ENCODE measurements at places on chromosomes 3 and 15.
A peak's percentile ranks its signal among the peaks of the same experiment; 100 is the strongest.

DNA sequence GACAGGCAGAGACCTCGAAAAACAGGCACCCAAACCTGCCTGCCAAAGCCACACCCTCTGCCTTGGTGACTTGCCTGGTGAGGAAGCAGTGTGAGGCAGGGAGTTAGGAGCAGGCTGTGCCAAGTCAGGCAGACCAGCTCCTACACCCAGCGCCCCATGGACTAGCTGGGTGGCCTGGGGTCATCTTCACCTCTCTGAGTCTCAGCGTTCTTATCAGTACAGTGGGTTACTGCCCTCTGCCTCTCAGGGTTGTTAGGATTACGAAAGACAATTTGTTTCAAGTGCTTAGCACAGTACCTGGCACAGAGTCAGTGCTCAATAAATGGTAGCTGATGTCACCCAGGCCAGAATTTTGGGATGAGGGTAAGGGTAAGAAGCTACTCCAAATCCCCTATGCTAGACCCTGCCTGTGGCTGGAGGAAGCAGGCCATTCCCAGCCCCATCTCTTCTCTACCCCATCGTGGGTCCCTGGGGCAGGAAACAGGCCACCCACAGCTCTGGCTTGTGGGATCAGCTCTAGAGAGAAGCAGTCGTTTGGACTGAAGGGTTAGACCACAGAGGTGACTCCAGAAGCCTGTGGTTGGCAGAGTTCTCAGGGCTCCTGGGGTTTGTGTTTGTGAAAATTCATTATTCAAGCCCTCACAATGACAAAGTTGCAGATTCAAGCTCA is 10.1 kb downstream of the SLC51B start:
- no peak for DNase-seq

GRCh38 chr15:34726406-34727100 is 28.2 kb downstream of the GJD2 start:
- no peak for DNase-seq

- DNase-seq = peak; percentile 54
Measured at GRCh38 chr3:53841296-53841695, 4.9 kb downstream of the CHDH start.

DNA sequence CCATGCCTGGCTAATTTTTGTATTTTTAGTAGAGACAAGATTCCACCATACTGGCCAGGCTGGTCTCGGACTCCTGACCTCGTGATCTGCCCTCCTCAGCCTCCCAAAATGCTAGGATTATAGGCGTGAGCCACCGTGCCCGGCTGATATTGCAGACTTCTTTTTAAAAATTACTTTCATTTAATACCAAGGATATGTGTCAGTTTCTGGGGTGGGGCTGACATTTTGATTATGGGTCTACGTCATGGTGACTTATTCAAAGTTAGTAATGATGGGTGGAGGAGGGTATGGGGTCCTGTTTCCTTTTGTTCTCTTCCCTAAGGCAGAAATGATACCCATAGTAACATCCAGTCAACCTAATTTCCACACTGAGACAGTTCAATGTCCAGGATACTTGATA is 34.7 kb downstream of the GBE1 start:
- no peak for DNase-seq

DNA sequence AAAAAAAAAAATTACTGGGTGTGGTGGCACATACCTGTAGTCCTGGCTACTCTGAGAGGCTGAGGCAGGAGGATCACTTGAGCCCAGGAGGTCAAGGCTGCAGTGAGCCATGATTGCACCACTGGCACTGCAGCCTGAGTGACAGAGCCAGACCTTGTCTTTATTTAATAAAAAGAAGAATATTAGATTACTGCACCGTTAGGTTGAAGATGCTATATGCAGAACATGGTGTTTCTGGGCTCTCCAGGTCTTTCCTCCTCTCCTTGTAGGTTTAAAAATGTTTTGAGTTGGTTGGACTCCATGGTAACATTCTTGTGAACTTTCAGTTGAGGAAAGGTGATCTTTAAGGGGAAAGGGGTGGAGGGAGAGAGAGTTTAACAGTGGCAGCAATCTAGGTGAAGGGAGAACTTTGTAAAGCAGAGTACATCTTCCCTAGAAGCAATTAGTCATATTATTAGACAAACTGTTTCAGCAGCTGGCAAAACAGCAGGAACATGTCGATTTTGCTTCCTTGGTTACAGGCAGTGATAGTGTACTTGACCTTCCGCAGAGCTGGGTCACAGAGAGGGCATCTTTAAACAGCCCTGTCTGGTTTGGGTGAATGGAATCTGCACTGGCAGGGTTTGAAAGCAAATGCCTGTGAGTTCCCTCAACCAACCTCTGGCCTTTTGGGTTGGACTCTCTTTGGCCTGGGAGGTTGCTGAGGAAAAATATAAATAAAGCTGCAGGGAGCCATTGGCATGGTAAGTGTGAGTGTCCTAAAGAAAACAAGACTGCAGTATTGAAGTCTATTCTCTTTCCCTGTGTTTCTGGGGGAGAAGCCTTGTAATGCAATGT is 42.8 kb downstream of the NR2C2 start:
- peak; percentile 56 for DNase-seq

- DNase-seq = no peak
Measured at GRCh38 chr3:27713435-27714145, 8.5 kb downstream of the EOMES start.

GRCh38 chr3:111238885-111239284 is 167.3 kb downstream of the NECTIN3 start:
- no peak for DNase-seq

GRCh38 chr3:116811754-116812153 is 102.2 kb downstream of the TUSC7 start:
- no peak for DNase-seq

DNA sequence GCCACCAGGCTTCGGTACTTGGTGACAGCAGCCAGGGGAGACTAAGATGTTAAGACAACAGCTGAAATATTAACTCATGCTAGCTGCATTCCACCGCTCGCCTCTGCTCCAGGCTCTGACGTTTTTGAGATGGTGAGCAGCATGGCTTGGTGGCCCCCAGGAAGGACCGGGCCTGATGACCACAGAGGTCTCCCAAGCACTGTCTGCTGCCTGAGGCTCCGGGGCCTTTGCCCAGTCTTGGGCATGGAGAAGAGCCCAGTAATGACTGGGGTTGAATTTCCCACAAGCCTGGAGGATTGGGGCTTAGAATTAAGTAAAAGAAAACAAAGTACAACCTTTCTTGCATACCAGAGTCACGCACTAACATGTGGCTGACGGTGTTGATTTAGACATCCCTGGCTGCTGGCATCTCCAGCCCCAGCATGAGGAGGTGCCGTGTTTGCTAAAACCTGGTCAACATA is 243.6 kb upstream of the LYSMD4 start:
- DNase-seq = no peak

DNA sequence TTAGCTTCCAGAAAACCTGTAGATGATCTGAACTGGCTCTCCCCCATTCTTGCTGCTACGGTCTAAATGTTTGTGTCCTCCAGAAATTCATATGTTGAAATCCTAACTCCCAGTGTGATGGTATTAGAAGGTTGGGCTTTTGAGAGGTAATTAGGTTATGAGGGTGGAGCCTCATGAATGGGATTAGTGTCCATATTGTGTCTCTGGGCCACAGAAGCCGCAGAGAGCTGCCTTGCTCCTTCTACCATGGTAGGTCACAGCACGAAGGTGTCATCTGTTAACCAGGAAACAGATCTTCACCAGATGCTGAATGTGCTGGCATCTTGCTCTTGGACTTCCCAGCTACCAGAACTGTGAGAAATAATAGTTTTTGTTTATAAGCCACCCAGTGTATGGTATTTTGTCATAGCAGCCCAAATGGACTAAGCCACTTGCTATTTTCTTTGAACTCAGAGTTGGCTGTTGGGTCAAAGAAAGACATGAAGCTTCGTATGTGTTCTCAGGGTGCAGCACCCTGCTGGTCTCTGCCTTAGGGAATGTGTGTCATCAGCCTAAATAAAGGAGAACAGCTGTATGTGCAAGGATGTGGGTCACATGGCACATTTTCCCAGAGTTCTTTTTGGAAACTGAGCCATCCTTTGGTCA is 317.5 kb upstream of the SLCO3A1 start:
- DNase-seq = no peak

GRCh38 chr15:63157891-63158431 is 684 bp upstream of the RPS27L start:
- DNase-seq = no peak

GRCh38 chr3:158991146-158991705 is 189.4 kb downstream of the MFSD1 start:
- DNase-seq = peak; percentile 0

DNA sequence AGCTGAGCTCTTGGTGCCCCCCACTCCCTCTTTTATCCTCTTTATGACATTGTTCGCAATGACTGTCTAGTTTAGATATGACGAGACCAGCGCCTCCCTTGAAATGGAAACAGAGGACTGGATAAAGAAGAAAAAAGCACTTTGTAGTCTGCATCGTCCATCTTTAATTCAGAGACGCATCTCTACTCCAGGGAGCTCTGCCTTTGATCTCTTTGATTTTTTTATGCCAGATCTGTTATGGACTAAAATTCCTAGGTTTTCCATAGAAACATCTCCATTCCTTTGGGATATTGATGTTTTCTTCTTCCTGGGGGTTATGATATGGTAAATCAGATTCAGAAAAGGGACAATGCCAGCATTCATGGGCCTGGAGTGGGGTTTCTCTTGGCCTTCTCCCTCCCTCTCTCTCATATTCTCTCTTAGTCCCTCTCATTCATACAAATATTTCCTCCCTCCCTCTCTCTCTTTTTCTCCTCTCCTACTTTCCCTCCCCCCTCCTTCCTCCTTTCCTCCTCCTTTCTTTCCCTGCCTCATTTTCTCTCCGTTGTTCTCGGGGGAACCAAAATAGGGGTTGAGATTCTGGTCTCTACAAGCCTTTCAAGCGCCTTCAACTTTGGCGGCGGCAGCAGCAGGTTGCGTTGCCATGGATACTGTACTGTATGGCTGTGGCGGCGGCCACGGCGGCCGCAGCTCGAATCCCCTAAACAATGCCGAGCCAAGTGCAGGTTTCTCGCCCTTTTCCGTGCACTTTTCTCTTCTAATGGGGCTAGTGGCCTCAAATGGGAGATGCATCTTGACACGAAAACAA is 45.5 kb downstream of the ZIC4 start:
- DNase-seq = no peak

DNA sequence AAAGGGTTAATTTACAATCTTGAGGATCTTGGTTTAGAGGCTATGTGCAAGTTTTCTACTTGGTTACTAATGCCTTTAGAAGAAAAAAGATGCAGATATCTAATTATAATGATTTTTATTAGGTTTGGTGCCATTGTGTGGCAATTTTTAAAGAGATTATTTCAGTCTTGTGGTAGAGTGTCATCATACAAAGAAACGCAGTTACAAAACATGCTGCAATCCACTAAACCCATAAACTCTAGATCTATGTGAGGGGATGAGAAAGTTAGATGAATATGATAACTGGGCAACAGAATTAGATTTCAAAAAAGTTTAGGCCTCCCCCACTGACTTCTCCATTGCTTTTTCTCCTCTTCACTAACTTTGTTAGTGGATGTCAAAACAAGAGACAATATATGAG is 106.0 kb downstream of the ARPP21 start:
- no peak for DNase-seq

- no peak for DNase-seq
Measured at GRCh38 chr3:155184011-155184410, 103.9 kb downstream of the MME start.

- no peak for DNase-seq
Measured at GRCh38 chr15:69119683-69120395, 40.6 kb upstream of the GLCE start.

GRCh38 chr3:126551839-126552687 is 6.7 kb downstream of the C3orf22 start:
- no peak for DNase-seq

- DNase-seq = peak; percentile 30
Measured at GRCh38 chr3:45795882-45796765, at the start of gene SLC6A20. TSS of gene SLC6A20 (minus strand) at chr3:45796536. CDS start at chr3:45796419, 117 bp downstream.

- DNase-seq = peak; percentile 10
Measured at GRCh38 chr3:155956508-155957411, 86.3 kb downstream of the GMPS start.

DNA sequence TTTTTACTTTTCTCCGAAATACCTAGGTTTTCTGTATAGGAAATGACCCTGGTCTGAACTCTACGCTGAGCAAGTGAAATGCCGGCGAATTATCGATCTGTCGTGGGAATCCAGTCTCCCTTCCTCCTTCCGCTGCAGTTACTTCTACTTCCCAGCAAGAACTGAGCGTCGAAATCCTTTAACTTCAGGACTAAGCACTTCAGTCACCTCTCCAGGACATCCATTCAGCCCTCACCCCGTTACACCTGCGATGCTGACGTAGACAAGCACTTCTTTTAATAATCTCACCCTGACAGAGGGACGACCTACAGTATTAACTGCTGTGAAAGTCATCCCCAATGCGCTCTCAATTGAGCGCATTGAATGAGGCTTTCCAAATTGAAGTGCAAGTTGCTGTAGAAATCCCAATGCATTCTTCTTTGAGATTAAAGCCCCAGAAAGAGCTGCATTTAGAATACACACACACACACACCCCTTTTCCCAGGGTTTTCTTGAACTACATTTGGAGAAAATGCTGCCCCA is 1.3 kb downstream of the TOP2B start:
- DNase-seq = peak; percentile 34

GRCh38 chr15:45162771-45163507 is 24.8 kb downstream of the SHF start:
- peak; percentile 35 for DNase-seq

DNA sequence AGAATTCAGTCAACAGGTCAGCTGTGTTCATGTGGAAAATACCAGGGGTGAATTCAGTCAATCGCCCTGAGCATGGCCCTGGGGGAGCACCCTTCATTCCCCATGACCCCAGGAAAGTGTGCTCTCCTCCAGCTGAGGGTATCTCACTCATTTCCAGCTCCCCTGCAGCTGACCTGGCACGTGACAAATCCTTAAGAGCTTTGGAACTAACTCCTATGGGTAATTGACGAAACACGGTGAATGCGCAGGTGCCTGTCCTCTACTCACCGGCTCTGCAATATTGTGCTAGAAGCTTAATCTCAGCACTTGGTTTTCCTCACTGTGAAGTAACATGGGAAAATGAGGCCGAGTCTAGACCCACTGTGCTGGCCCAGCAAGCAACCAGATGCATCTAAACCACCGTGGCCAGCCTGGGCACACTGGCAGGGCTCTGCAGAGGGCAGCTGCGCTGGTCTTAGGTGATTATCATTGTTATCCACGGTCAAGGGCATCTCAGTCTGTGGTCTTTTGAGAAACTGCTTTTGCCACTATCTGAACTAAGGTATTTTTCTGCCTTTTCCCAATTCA is 63.1 kb downstream of the SPSB4 start:
- DNase-seq = no peak

DNA sequence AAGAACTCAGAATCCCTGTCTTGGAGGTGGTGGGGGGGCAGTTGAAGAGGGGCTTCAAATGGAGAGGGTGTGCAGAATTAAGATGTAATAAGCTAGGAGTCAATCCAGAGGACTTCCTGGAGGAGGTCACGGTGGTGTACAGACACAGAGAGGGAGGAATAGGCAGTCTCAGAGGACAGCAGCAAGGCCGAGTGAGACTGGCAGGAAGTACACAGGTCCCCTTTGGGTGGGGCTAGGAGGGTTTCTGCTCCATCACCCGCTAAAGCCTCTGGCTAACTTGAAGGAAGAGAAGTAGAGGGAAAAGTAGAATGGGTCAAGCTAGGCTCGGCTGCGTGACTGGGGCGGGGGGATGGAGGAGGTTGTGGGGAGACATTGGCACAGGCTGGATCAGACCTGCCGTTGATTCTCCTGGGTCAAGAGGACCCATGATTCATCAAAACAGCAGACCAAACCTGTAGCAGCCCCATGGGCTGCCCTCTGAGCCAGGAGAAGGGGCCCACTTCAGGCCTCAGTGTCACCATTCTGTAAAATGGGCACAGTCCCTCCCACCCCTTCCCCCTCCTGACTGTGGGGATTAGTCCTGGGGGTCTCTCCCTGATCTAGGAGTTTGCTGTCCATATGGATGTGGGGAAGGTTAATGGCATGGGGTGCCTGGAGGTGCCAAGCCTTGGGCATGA is 16.9 kb downstream of the CSPG4 start:
- no peak for DNase-seq

- no peak for DNase-seq
Measured at GRCh38 chr3:126781889-126782491, 78.0 kb downstream of the CHCHD6 start.
